ENCODE measurements at places on chromosomes 16 and 17.
A peak's percentile ranks its signal among the peaks of the same experiment; 100 is the strongest.

GRCh38 chr17:42841975-42842685 is 2.2 kb upstream of the AOC2 start:
- H3K4me1 ChIP-seq: no peaks in the 10 kb centered on the region
- H3K27me3 ChIP-seq: no peaks in the 10 kb centered on the region
- H3K36me3 ChIP-seq: peaks cover 75% of the 10 kb centered on the region
- H3K27ac ChIP-seq: no peak overlapping the region
- no peak overlapping the region for H3K4me3 ChIP-seq

DNA sequence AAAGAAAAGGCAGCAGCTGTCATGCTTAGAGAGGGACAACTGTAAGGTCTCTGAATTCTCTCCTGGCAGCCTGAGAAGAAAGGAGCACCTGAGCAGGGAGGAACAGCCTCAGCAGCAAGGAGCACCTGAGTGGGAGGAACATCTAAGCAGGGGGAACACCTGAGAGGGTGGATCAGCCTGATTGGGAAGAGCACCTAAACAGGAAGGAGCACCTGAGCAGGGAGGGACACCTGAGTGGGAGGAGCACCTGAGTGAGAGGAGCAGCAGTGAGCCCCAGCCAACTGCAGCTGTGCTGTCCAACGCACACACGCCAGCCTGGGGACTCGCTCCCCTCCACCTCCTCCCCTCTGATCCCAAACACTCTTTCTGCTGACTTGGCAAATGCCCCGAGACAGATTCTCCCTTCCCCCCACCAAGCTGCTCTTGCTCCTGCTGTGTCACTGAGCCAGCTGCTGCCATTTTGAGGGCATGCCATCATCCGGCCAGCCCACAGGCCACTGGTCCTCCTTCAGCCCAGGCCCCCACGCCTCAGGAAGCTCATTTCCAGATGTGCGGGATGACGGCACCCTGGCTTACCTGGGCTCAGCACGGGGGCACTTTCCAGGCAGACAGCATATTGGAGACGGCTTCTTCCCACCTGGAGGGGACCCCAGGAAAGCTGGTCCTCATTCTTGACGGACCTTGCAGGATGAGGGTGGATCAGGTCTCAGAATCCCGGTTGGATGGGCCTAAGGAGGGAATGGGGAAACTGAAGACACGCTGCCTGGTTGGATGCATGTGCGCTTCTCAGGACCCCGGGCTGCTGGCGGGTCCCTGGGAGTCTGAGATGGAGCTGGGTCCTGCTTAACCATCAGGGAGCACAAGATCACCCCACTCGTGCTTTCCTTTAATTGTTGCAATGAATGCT is 57.7 kb upstream of the RBFOX3 start:
- DNase-seq: peak; percentile 42
- no peak overlapping the region for H3K4me3 ChIP-seq
- H3K27ac ChIP-seq: no peak overlapping the region
- no peaks in the 10 kb centered on the region for H3K4me1 ChIP-seq
- peaks cover 33% of the 10 kb centered on the region for H3K27me3 ChIP-seq

DNA sequence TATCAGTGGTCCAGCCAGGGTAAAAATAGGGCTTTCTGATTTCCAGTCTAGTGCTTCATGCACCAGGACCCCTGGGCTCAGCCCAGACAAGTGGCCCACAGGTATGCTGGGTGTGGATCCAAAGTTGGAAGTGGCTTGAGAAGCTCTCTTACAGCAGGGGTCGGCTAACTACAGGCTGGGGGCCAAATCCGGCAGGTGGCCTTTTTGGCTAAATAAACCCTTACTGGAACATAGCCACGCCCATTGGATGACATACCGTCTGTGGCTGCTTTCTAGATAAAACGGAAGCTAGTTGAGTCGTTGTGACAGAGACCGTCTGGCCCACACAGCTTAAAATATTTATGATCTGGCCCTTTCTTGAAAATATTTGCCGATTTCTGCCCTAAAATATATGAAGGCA is 119.0 kb upstream of the CDC42EP4 start:
- no peaks in the 10 kb centered on the region for H3K27me3 ChIP-seq
- H3K4me1 ChIP-seq: no peaks in the 10 kb centered on the region

DNA sequence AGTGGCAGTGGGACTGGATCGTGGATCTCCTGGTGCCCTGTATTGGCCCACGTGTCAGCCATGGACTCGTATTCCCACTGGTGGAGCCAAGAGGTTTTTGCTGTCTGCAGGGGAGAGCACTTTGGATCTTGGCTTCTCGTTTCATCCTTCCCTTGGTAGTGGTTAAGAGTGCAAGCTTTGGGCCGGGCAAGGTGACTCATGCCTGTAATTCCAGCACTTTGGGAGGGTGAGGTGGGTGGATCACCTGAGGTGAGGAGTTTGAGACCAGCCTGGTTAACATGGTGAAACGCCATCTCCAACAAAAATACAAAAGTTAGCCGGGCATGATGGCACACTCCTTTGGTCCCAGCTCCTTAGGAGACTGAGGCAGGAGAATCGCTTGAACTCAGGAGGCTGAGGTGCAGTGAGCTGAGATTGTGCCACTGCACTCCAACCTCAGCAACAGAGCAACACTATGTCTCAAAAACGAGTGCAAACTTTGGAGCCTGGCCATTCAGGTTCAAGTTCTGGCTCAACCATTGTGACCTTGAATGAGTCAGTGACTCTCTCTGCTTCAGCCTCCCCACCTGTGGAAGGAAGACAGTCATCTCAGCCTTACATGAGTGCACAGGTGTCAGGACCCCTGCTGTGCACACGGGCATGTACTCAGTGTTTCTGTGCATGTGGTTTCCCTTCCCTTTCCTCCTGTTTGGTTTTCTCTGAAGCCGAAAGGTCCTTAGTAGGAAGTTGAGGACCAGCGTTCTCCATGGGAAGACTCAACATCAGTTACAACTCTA is 57.4 kb downstream of the PLCG2 start:
- DNase-seq: no peak
- no peak overlapping the region for H3K4me3 ChIP-seq
- H3K27ac ChIP-seq: no peak overlapping the region
- peaks cover 6% of the 10 kb centered on the region for H3K4me1 ChIP-seq
- H3K27me3 ChIP-seq: no peaks in the 10 kb centered on the region
- no peaks in the 10 kb centered on the region for H3K36me3 ChIP-seq

GRCh38 chr16:4158143-4159093 is 42.2 kb upstream of the ADCY9 start:
- H3K4me1 ChIP-seq: no peaks in the 10 kb centered on the region
- no peak overlapping the region for H3K4me3 ChIP-seq

GRCh38 chr17:35748341-35748841 is 4.6 kb downstream of the GAS2L2 start:
- no peak for DNase-seq
- H3K27me3 ChIP-seq: no peaks in the 10 kb centered on the region
- H3K36me3 ChIP-seq: no peaks in the 10 kb centered on the region

GRCh38 chr17:72523491-72523890 is 402.7 kb downstream of the SOX9 start:
- H3K27ac ChIP-seq: no peak overlapping the region
- no peaks in the 10 kb centered on the region for H3K36me3 ChIP-seq
- H3K4me3 ChIP-seq: no peak overlapping the region
- H3K27me3 ChIP-seq: no peaks in the 10 kb centered on the region
- no peak for DNase-seq

DNA sequence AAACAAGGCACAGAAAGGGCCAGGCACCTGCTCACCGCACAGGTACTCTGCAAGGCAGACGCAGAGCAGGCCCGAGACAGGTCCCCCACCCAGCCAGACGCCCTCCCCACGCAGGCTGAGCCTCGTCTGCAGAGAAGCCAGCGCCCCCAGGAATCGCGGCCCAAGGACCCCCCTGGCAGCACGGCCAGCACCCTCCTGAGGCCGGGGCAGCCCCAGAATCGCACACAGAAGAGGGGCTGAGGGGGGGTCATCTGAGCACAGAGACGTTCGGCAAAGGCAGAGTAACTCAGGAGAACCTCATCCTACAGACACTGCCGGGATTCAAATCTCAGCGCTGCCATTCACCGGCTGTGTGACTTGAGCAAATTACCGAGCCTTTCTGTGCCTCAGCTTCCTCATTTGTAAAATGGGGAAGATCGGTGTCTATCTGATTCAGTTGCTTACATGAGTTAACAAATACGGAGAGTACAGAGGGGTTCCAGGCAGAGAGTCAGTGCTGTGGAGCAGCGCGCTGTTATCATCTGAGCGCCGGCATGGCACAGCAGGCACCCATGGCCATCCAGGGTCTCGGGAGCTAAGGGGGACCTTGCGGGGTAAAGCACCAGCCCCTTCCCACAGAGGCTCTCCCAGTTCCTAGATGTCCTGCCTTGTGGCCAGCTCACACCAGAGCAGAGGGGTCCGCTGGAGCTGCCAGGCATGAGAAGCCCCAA is 10.4 kb downstream of the EMC6 start:
- DNase-seq: no peak
- H3K27me3 ChIP-seq: no peaks in the 10 kb centered on the region
- H3K36me3 ChIP-seq: no peaks in the 10 kb centered on the region
- no peak overlapping the region for H3K27ac ChIP-seq
- no peaks in the 10 kb centered on the region for H3K4me1 ChIP-seq

- no peaks in the 10 kb centered on the region for H3K27me3 ChIP-seq
- H3K36me3 ChIP-seq: no peaks in the 10 kb centered on the region
- no peak overlapping the region for H3K4me3 ChIP-seq
These were observed 165.9 kb downstream of the PARN start for GRCh38 chr16:14464192-14464591.

DNA sequence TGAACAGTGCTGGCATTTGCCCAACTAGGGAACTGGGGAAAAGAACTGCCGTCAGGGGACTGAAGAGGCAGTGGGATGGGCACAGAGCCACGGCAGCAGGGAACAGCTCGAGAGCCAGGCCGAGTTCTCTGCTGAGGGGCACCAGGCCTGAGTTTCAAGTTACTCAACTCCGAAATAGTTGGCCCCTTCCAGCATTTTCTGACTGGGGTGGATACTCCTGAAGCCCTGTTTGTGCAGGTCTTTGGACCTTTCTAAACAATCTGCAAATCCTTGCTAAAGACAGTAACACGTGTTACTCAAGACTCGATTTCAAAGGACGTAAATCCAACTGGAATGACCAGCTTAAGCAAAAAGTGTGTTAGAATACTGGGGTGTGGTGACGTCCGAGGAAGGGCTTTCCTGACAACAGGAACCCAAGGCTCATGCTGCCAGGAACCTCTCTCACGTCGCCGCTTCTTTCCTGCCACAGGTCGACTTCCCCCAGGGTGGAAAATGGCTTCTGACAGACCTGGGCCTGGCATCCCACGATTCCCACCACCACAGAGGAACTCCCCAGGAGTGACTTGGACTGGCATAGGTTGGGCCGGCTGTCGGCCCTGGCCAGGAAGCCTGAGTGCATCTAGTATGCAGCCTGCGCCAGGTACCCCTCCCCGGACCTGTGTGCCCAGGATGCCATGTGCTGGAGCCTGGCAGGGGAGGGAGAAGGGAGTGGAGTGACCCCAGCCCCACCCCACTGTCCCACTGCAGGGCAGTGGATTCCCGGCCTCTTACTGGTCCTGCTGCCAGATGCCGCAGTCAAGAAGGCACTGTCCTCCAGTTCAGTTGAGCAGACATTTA is 71.9 kb downstream of the N4BP1 start:
- no peaks in the 10 kb centered on the region for H3K27me3 ChIP-seq
- peaks cover 20% of the 10 kb centered on the region for H3K36me3 ChIP-seq
- peaks cover 10% of the 10 kb centered on the region for H3K4me1 ChIP-seq
- no peak overlapping the region for H3K4me3 ChIP-seq
- H3K27ac ChIP-seq: peak overlapping the region; percentile 44

DNA sequence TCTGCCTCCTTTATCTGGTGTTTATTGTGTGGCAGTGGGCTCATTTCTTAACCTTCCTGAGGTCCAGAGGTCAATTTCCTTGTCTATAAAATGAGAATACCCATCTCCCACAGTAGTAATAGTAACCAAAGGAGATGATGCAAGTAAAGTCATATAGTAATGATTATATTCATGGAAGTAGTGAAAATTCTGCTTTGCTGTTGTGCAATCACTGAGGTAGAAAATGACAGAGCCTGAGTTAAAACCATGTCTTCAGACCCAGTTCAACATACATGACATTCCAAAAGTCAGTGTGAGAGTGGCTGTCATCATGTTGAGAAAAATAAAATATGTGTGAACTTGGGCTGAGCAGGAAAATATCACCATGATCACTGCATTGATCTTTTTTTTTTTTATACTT is 864 bp upstream of the UMOD start:
- DNase-seq: no peak
- H3K27ac ChIP-seq: no peak overlapping the region
- H3K4me3 ChIP-seq: no peak overlapping the region

- DNase-seq: no peak
- H3K4me1 ChIP-seq: no peaks in the 10 kb centered on the region
- H3K27ac ChIP-seq: no peak overlapping the region
- H3K36me3 ChIP-seq: no peaks in the 10 kb centered on the region
- H3K4me3 ChIP-seq: no peak overlapping the region
These were observed 41.3 kb downstream of the GPRC5B start for GRCh38 chr16:19843371-19843770.

Data from RWPE2 (cell line).